ENCODE measurements at places on chromosomes 1 and 21. TPM values are rescaled to one million over a fixed set of nuclear protein-coding genes. Genes with fewer than 3 reads are reported as not detected.

The OVAAL gene
- total RNA-seq: not detected

DNA sequence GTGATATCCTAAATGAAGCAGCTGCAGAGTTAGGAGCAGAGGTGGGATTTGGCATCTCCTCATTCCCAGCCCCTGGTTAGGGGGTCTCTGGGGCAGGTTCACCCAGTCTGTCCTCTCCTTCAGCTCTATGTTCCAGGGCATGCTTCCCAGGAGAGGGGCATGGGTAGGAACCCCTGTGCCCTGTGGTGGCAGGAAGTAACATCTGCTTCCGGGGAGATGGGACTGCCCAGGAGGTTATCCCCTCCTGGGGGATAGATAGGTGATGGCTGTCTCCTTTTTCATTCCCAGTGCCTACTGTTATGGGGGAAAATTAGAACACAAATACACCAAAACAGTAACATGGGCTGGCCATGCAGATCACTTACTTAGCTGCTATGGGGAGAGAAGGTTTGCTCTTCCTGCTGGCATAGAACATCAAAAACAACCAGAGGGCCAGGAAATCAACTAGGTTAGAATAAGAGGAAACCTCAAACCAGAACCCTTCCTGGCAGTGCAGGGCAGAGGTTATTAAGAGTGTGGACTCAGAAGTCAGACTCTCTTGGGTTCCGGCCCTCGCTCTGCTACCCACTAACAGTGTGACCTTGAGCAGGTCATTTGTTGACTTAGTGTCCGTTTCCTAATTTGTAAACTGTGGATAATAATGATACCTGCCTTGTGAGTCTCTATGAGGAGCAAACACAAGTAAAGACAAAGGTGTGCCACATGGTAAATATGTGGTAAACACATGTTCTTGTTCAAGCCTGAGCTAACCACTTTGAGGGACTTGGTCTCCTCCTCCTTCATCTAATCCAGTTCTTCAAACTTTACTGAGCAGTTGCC is 157.8 kb upstream of the JUN start:
- no peaks in the 10 kb centered on the region for H3K36me3 ChIP-seq
- peaks cover 14% of the 10 kb centered on the region for H3K4me1 ChIP-seq
- H3K27ac ChIP-seq: peak overlapping the region; percentile 73
- no peak overlapping the region for H3K4me3 ChIP-seq
- H3K27me3 ChIP-seq: no peaks in the 10 kb centered on the region
- DNase-seq: no peak

The EFNA3 gene
- total RNA-seq: 4.0 TPM

GRCh38 chr1:53477651-53478501 is 18.7 kb downstream of the DMRTB1 start:
- H3K36me3 ChIP-seq: no peaks in the 10 kb centered on the region
- H3K27ac ChIP-seq: no peak overlapping the region
- no peak overlapping the region for H3K4me3 ChIP-seq
- no peaks in the 10 kb centered on the region for H3K27me3 ChIP-seq
- DNase-seq: no peak
- H3K4me1 ChIP-seq: peaks cover 8% of the 10 kb centered on the region

- H3K4me3 ChIP-seq: no peak overlapping the region
- DNase-seq: no peak
- no peaks in the 10 kb centered on the region for H3K36me3 ChIP-seq
- H3K27me3 ChIP-seq: no peaks in the 10 kb centered on the region
- H3K27ac ChIP-seq: no peak overlapping the region
Observed at GRCh38 chr21:33237486-33237885, 7.7 kb downstream of the IFNAR2 start.

- no peak overlapping the region for H3K4me3 ChIP-seq
- no peaks in the 10 kb centered on the region for H3K27me3 ChIP-seq
- no peak overlapping the region for H3K27ac ChIP-seq
- no peaks in the 10 kb centered on the region for H3K4me1 ChIP-seq
- no peaks in the 10 kb centered on the region for H3K36me3 ChIP-seq
Observed at GRCh38 chr1:23916209-23917131, 3.3 kb upstream of the CNR2 start.

GRCh38 chr1:150753416-150753815 is 12.2 kb downstream of the CTSS start:
- H3K27ac ChIP-seq: peak overlapping the region; percentile 83
- H3K36me3 ChIP-seq: no peaks in the 10 kb centered on the region
- no peaks in the 10 kb centered on the region for H3K27me3 ChIP-seq
- no peak overlapping the region for H3K4me3 ChIP-seq
- no peaks in the 10 kb centered on the region for H3K4me1 ChIP-seq
- peak; percentile 28 for DNase-seq

GRCh38 chr1:157099633-157100009 is at the start of gene ETV3L:
ETV3L (minus strand) TSS chr1:157099808; CDS start chr1:157099523, 285 bp downstream.
- no peak within 1 kb of the TSS for H3K27ac ChIP-seq
- no peak within 1 kb of the TSS for H3K4me3 ChIP-seq
- H3K4me1 ChIP-seq: no peaks in the 10 kb centered on the region
- H3K36me3 ChIP-seq: no peaks in the 10 kb centered on the region
- no peak for DNase-seq

DNA sequence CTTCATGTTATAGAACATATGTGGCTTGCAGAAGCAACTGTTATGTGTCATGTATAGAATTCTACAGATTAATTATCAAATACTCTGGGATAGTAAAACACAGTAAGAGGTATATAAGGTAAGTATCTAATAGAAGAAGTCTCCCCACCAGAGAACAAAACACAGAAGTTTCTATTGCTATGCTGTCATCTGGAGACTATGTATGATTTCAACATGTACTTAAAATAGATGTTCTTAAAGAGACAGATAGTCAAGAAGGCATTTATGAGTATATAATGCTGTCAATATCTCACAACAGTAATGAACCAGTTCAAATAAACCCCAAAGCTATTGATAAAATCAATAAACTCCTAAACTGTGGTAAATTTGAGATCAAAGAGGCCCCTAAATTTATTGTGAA is 8.1 kb upstream of the ADCY10 start:
- no peak overlapping the region for H3K4me3 ChIP-seq
- no peaks in the 10 kb centered on the region for H3K36me3 ChIP-seq
- no peaks in the 10 kb centered on the region for H3K27me3 ChIP-seq
- DNase-seq: no peak
- H3K27ac ChIP-seq: peak overlapping the region; percentile 25

- DNase-seq: no peak
- H3K36me3 ChIP-seq: no peaks in the 10 kb centered on the region
- no peaks in the 10 kb centered on the region for H3K4me1 ChIP-seq
Observed at GRCh38 chr1:5856246-5856815, 135.9 kb downstream of the NPHP4 start.

- H3K27me3 ChIP-seq: no peaks in the 10 kb centered on the region
- H3K4me1 ChIP-seq: peaks cover 20% of the 10 kb centered on the region
- no peaks in the 10 kb centered on the region for H3K36me3 ChIP-seq
- DNase-seq: no peak
- no peak overlapping the region for H3K4me3 ChIP-seq
Observed at GRCh38 chr1:155250246-155250632, 5.0 kb downstream of the ENTREP3 start.

DNA sequence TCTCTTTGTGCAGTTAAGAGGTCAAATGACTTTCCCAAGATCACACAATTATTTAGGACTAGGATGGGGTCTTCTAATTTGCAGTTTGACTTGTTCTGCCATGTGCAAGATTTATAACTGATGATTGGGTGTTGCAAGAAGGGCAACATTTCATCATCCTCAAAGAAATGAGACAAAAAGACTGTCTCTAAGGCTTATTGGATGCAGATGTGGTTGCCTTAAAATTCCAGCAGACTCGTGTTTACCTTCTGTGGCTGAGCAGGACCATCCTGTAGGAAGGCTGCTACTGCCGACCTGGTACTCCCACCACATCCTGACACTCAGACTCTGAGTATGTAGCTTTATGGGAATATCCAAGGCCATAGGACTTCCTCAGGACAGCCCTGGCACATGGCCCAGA is 99.9 kb upstream of the SGIP1 start:
- H3K4me3 ChIP-seq: no peak overlapping the region
- no peak overlapping the region for H3K27ac ChIP-seq
- no peaks in the 10 kb centered on the region for H3K4me1 ChIP-seq
- H3K36me3 ChIP-seq: no peaks in the 10 kb centered on the region

The PIP5K1A gene
- total RNA-seq: 45.7 TPM

- no peaks in the 10 kb centered on the region for H3K27me3 ChIP-seq
- H3K36me3 ChIP-seq: no peaks in the 10 kb centered on the region
- H3K4me3 ChIP-seq: no peak overlapping the region
- peaks cover 10% of the 10 kb centered on the region for H3K4me1 ChIP-seq
Observed at GRCh38 chr1:91725989-91726721, 159.8 kb downstream of the TGFBR3 start.

DNA sequence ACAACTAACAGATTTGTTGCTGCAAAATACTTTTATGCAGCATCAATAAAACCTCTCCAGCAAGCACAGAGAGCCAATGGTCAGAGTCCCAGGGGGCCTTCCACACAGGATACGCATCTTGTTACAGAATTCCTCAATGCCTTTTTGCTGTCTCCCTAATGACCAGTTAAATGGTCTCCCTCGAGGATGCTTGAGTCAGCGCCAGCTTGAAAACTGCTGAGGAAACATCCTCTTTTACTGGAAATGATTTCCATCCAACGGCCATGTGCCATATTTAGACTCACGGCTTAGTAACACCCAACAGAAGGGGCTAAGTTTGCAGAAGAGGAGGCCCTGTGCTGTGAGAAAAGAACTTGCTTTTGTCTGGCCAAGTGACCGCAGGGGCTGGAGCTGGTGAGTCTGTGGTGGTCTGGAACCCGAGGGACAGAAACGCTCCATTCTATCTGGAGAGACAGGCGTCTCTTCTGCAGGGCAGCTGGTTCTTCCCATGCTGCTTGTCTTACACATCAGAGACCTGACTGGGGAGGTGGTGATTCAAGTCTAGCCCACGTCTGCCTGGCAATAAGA is 496.4 kb downstream of the SETD4 start:
- DNase-seq: peak; percentile 59
- H3K27me3 ChIP-seq: no peaks in the 10 kb centered on the region
- H3K36me3 ChIP-seq: no peaks in the 10 kb centered on the region
- H3K27ac ChIP-seq: peak overlapping the region; percentile 69

The CHRNB2 gene
- 0.70 TPM for total RNA-seq

The KCNJ15 gene
- total RNA-seq: 0.43 TPM

The PTPRC gene
- total RNA-seq: 0.44 TPM

GRCh38 chr1:35553851-35554250 is 3.4 kb downstream of the KIAA0319L start:
- peak overlapping the region; percentile 97 for H3K27ac ChIP-seq
- H3K36me3 ChIP-seq: no peaks in the 10 kb centered on the region
- H3K27me3 ChIP-seq: no peaks in the 10 kb centered on the region
- H3K4me3 ChIP-seq: no peak overlapping the region
- peaks cover 25% of the 10 kb centered on the region for H3K4me1 ChIP-seq

GRCh38 chr1:33719326-33719725 is 144.6 kb upstream of the HMGB4 start:
- no peak overlapping the region for H3K27ac ChIP-seq
- no peaks in the 10 kb centered on the region for H3K4me1 ChIP-seq
- no peaks in the 10 kb centered on the region for H3K36me3 ChIP-seq

- DNase-seq: no peak
- H3K4me1 ChIP-seq: no peaks in the 10 kb centered on the region
- no peaks in the 10 kb centered on the region for H3K27me3 ChIP-seq
- no peaks in the 10 kb centered on the region for H3K36me3 ChIP-seq
Observed at GRCh38 chr1:97186381-97186780, 464.8 kb downstream of the PTBP2 start.

- no peaks in the 10 kb centered on the region for H3K36me3 ChIP-seq
- H3K4me1 ChIP-seq: no peaks in the 10 kb centered on the region
- no peaks in the 10 kb centered on the region for H3K27me3 ChIP-seq
- DNase-seq: no peak
- no peak overlapping the region for H3K27ac ChIP-seq
- no peak overlapping the region for H3K4me3 ChIP-seq
Observed at GRCh38 chr21:43818685-43819084, 29.3 kb downstream of the RRP1 start.

DNA sequence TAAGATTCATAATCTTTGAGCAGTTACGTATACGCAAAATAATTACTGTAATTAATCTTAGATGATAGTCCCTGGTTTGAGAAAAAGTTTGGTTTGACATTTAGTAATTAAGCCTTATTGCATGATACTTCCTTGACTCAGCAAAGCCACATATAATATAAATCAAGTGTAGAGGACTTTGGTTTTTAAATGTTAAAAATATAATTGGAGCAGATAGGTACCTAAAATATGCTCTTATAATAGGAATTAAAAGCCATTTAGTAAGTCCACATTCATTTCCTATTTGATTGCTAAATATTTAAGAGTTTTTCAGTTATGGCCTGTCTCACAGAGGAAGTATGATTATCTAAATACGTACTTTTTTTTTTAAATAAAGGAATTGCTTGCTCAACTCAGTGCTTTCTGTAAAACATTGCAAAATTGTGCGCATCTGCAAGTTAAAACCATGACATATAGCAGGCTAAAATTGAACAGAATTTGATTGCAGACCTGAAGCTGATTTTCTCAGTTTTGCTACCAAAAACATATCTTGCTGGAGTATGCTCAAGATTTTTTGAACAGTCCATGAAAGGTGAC is 20.4 kb downstream of the RPE65 start:
- DNase-seq: no peak
- H3K4me1 ChIP-seq: no peaks in the 10 kb centered on the region
- H3K4me3 ChIP-seq: no peak overlapping the region
- H3K27ac ChIP-seq: no peak overlapping the region

- DNase-seq: no peak
- H3K4me1 ChIP-seq: no peaks in the 10 kb centered on the region
- H3K4me3 ChIP-seq: no peak overlapping the region
- H3K36me3 ChIP-seq: no peaks in the 10 kb centered on the region
- no peak overlapping the region for H3K27ac ChIP-seq
Observed at GRCh38 chr1:32474954-32475353, 10.1 kb downstream of the ZBTB8B start.

- peaks cover 8% of the 10 kb centered on the region for H3K4me1 ChIP-seq
- H3K36me3 ChIP-seq: no peaks in the 10 kb centered on the region
- no peak overlapping the region for H3K27ac ChIP-seq
- H3K4me3 ChIP-seq: no peak overlapping the region
Observed at GRCh38 chr1:229631966-229632365, 5.9 kb downstream of the URB2 start.

The TAS1R1 gene
- not detected for total RNA-seq

GRCh38 chr1:110736900-110737605 is 62.3 kb upstream of the KCNA3 start:
- DNase-seq: no peak
- H3K36me3 ChIP-seq: no peaks in the 10 kb centered on the region
- no peaks in the 10 kb centered on the region for H3K27me3 ChIP-seq
- H3K4me1 ChIP-seq: no peaks in the 10 kb centered on the region
- no peak overlapping the region for H3K4me3 ChIP-seq
- no peak overlapping the region for H3K27ac ChIP-seq

- no peaks in the 10 kb centered on the region for H3K36me3 ChIP-seq
- no peaks in the 10 kb centered on the region for H3K4me1 ChIP-seq
- no peaks in the 10 kb centered on the region for H3K27me3 ChIP-seq
- DNase-seq: no peak
- no peak overlapping the region for H3K4me3 ChIP-seq
Observed at GRCh38 chr1:156242738-156243137, 754 bp downstream of the BGLAP start.

- H3K27ac ChIP-seq: peak overlapping the region; percentile 35
- H3K4me1 ChIP-seq: peaks cover 4% of the 10 kb centered on the region
- DNase-seq: no peak
- H3K27me3 ChIP-seq: no peaks in the 10 kb centered on the region
- H3K36me3 ChIP-seq: no peaks in the 10 kb centered on the region
- no peak overlapping the region for H3K4me3 ChIP-seq
Observed at GRCh38 chr1:93474321-93474720, 26.4 kb downstream of the FNBP1L start.

GRCh38 chr1:197468543-197469175 is 200.6 kb downstream of the CRB1 start:
- no peak overlapping the region for H3K27ac ChIP-seq
- no peak overlapping the region for H3K4me3 ChIP-seq
- no peaks in the 10 kb centered on the region for H3K36me3 ChIP-seq

- no peaks in the 10 kb centered on the region for H3K27me3 ChIP-seq
- no peak overlapping the region for H3K4me3 ChIP-seq
- H3K27ac ChIP-seq: no peak overlapping the region
- no peaks in the 10 kb centered on the region for H3K36me3 ChIP-seq
- no peaks in the 10 kb centered on the region for H3K4me1 ChIP-seq
Observed at GRCh38 chr1:107459204-107459904, 318.5 kb downstream of the NTNG1 start.

The VHLL gene
- not detected for total RNA-seq
